ENCODE measurements at places on chromosomes 7 and 10.

DNA sequence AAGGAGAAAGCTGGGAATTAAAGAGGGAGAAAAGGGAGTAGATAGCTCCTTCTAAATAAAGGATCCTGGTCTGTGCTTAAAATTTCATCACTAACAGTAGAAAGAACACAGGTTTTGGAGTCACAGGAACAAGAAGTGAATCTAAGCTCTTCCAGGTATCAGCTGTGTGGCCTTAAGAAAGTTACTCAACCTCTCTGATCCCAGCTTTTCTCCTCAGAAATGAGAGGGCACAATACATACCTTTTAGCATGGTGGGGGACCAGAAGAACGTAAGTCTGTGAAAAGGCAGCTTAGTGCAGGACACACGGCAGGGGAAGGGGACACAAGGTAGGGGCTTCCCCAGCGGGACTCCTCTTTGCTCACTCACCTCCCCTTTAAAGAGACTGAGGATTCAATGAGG lies 13.4 kb downstream of the GFRA1 start:
- H3K4me1 ChIP-seq: no peaks in the 10 kb centered on the region
- no peak overlapping the region for H3K4me3 ChIP-seq
- H3K27ac ChIP-seq: no peak overlapping the region
- no peaks in the 10 kb centered on the region for H3K36me3 ChIP-seq
- no peaks in the 10 kb centered on the region for H3K27me3 ChIP-seq
- no peak for DNase-seq

DNA sequence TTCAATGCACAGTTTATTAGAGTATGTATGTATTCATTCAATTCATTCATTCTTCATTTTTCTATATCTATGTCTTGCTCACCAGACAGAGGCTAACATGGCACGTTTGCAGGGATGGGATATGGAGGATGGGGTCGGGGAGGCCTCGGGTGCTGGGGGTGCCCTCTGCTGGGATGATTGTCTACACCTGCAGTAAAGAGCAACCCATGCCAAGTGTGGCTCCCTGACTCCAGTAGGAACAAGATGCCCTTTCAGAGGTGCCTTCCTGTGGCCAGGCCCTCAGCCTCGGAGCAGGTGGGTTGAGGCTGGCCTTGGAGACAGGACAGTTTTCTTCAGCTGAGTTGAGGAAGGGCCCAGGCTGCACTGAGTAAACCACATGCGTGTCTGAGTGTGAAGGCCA lies 157.2 kb downstream of the SH2D4B start:
- DNase-seq: no peak
- peaks cover 5% of the 10 kb centered on the region for H3K27me3 ChIP-seq
- H3K27ac ChIP-seq: no peak overlapping the region
- H3K36me3 ChIP-seq: no peaks in the 10 kb centered on the region
- H3K4me1 ChIP-seq: no peaks in the 10 kb centered on the region
- H3K4me3 ChIP-seq: no peak overlapping the region

DNA sequence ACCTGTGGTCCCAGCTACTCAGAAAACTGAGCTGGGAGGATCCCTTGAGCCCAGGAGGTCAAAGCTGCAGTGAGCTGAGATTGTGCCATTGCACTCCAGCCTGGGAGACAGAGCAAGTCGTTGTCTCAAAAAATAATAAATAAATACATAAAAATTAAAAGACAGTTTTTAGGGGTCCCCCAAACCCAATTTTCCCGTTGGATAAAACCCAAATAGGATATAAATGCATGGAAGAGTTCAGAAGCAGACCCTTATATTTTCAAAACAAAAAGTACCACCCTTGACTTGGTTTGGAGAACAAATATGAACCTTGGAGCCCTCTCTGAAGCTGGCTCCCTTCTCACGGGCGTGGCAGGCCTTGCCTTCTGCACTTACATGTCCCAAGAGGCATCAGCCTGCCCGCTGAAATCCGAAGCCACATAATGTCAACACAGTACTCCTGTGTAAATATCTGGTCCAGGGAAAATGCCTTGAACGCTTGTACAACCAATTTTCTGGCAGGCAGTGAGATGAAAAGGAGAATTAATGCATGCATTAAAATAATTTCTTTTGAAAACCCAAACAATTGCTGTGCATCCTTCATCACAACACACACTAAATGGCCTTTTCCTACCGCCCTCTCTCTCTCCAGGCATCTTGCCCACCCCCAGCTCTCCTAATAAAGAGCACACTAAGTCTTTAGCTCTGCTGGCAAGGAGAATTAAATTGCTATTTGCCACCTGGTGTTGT lies 46.4 kb upstream of the PARD3 start:
- H3K4me3 ChIP-seq: no peak overlapping the region
- H3K27ac ChIP-seq: no peak overlapping the region

- peaks cover 94% of the 10 kb centered on the region for H3K36me3 ChIP-seq
- no peaks in the 10 kb centered on the region for H3K27me3 ChIP-seq
- H3K4me3 ChIP-seq: no peak overlapping the region
- H3K4me1 ChIP-seq: no peaks in the 10 kb centered on the region
- H3K27ac ChIP-seq: no peak overlapping the region
- no peak for DNase-seq
Observed at GRCh38 chr10:11322698-11323097, 288.8 kb downstream of the USP6NL start.

DNA sequence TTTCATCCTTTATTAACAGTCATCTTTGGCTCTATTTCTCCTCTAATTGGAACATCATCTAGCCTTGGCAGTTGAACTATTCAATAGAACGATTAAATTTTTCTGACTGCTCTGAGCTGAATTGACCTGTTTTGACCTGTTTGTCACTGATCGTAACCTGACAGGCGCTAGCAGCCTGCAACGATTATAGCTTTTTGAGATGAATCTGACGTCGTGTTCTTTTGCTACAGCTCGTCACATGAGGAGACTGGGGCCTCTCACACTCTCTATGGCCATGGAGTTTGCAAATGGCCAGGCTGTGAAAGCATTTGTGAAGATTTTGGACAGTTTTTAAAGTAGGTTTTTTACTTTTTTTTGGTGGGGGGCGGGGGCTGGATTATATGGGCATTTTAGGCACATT lies 229.8 kb downstream of the FOXP2 start:
- no peaks in the 10 kb centered on the region for H3K4me1 ChIP-seq
- no peak overlapping the region for H3K27ac ChIP-seq
- DNase-seq: no peak
- H3K36me3 ChIP-seq: no peaks in the 10 kb centered on the region
- H3K27me3 ChIP-seq: no peaks in the 10 kb centered on the region

DNA sequence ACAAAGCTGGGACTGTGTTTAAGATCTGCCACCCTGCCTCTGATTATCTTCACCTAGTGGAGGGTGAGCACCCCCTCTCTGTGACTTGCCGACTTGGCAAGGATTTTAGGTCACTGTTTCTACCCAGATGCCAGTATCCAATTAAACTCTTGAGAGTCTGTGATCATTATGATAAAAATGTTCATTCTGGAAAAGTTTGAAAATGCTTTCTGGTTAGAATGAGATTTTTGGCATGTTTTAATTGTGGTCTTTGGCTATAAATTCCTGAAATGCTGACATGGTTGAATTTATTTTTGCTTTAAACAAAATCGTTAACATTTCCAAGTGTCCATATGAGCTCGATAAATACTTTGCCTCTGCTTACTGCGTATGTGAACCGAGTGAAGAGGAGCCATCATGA lies 221.4 kb downstream of the BICC1 start:
- no peaks in the 10 kb centered on the region for H3K36me3 ChIP-seq
- H3K4me3 ChIP-seq: no peak overlapping the region
- no peak for DNase-seq
- no peaks in the 10 kb centered on the region for H3K27me3 ChIP-seq
- no peak overlapping the region for H3K27ac ChIP-seq

DNA sequence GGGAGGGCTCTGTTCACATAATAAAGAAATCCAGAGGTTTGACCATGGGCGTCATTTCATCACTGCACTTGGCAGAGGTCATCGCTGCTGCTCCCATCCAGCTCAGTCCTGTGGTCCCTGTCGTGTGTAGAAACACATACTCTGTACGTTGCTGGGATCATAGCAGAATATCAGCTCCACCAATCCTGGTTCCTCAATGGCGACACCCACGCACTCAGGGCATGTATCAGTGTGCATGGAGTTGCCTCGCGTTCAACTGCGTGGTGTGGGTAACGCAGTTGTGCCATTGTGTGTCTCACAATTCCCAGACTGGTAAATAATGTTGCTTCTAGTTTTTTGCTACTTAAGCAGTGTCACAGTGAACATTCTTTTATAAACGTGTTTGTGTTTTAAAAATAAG lies 111.1 kb downstream of the LHPP start:
- no peak overlapping the region for H3K4me3 ChIP-seq
- no peak for DNase-seq
- H3K36me3 ChIP-seq: no peaks in the 10 kb centered on the region
- H3K27me3 ChIP-seq: no peaks in the 10 kb centered on the region
- H3K4me1 ChIP-seq: no peaks in the 10 kb centered on the region

DNA sequence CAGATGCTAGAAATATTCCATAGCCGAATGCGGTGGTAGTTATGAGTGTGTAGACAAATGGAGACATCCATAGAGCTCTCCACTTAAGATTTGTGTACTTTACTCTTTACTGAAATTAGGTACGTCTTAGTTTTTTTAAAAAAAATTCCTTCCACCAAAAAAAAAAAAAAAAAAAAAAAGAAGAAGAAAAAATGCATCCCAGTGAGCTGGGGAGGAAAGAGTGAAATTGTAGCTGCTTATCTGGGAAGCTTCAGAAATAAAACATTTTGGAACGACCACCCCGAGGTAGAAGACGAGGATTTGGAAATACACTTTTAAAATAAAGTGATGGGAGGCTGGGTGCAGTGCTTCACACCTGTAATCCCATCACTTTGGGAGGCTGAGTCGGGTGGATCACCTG lies 53.8 kb downstream of the RGS10 start:
- DNase-seq: no peak
- peak overlapping the region; percentile 95 for H3K27ac ChIP-seq
- no peaks in the 10 kb centered on the region for H3K36me3 ChIP-seq
- H3K27me3 ChIP-seq: no peaks in the 10 kb centered on the region
- H3K4me3 ChIP-seq: no peak overlapping the region
- peaks cover 18% of the 10 kb centered on the region for H3K4me1 ChIP-seq

- no peak for DNase-seq
- no peaks in the 10 kb centered on the region for H3K27me3 ChIP-seq
Observed at GRCh38 chr10:82827901-82828300, 952.9 kb downstream of the NRG3 start.

GRCh38 chr10:4279655-4280054 lies 494.6 kb upstream of the KLF6 start:
- no peak overlapping the region for H3K27ac ChIP-seq
- no peaks in the 10 kb centered on the region for H3K27me3 ChIP-seq
- H3K36me3 ChIP-seq: no peaks in the 10 kb centered on the region
- peaks cover 8% of the 10 kb centered on the region for H3K4me1 ChIP-seq
- no peak for DNase-seq

DNA sequence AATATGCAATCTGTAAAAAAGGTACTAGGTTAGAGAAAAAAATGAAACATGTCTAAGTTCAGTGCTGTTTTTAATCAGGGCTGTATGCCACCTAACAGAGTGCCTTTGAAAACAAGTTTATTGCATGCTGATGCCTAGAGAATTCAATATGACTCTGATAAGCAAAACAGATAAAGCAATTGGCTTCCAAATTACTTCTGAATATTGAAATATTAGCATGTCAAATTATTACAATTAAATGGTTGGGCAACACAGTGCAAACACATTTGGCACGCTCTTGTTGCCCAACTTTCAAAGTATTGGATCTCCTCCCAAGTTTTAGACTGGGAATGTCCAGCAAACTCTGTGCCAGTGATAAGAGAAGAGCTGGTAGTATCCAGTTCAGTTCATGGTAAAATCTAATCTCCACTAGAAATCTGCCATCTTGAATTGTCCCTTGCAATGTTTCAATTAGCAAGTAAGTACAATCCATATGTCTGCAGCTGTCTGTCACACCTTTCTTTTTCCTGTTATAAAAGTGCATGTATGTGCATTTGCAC lies 65.2 kb upstream of the FAM133B start:
- peak overlapping the region; percentile 59 for H3K27ac ChIP-seq
- H3K36me3 ChIP-seq: peaks cover 81% of the 10 kb centered on the region
- H3K4me1 ChIP-seq: peaks cover 91% of the 10 kb centered on the region
- H3K27me3 ChIP-seq: no peaks in the 10 kb centered on the region

- H3K4me3 ChIP-seq: no peak overlapping the region
- H3K36me3 ChIP-seq: no peaks in the 10 kb centered on the region
- H3K27me3 ChIP-seq: peaks cover 3% of the 10 kb centered on the region
- no peak for DNase-seq
Observed at GRCh38 chr10:69438536-69439349, 12.5 kb upstream of the TSPAN15 start.

- H3K4me3 ChIP-seq: no peak overlapping the region
- no peak overlapping the region for H3K27ac ChIP-seq
- no peaks in the 10 kb centered on the region for H3K36me3 ChIP-seq
- DNase-seq: no peak
- peaks cover 3% of the 10 kb centered on the region for H3K27me3 ChIP-seq
- H3K4me1 ChIP-seq: no peaks in the 10 kb centered on the region
Observed at GRCh38 chr10:45220931-45221330, 94.5 kb downstream of the OR13A1 start.

DNA sequence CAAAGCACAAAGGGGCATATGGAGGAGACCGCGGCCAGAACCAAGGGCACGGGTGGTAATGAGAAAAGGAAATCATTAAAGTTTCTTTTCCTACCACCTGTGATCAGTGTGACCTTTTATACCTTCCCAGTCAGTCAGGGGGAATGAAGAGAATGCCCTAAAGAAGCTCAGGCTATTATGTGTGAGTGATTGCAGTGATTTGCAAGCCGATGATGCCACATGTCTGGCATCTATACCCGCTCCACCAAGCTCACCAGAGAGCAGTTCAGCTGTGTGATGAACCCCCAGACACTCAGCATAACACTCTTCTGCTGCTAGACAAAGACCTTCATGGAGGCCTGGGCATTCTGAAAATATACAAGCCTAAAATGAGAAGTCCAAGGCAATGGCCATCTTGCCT lies 106.2 kb upstream of the AGK start:
- peaks cover 23% of the 10 kb centered on the region for H3K27me3 ChIP-seq
- no peak for DNase-seq
- no peak overlapping the region for H3K4me3 ChIP-seq
- no peaks in the 10 kb centered on the region for H3K4me1 ChIP-seq
- no peak overlapping the region for H3K27ac ChIP-seq

- no peak within 1 kb of the TSS for H3K27ac ChIP-seq
- H3K27me3 ChIP-seq: peaks cover 9% of the 10 kb centered on the region
- H3K4me1 ChIP-seq: no peaks in the 10 kb centered on the region
- H3K36me3 ChIP-seq: no peaks in the 10 kb centered on the region
Observed at GRCh38 chr10:69573056-69573806, at the start of gene NEUROG3. TSS of gene NEUROG3 (minus strand) at chr10:69573422. CDS start at chr10:69573043, 379 bp downstream.

Data from DND-41 (cell line).